ENCODE measurements at places on chromosomes 11 and 22.

DNA sequence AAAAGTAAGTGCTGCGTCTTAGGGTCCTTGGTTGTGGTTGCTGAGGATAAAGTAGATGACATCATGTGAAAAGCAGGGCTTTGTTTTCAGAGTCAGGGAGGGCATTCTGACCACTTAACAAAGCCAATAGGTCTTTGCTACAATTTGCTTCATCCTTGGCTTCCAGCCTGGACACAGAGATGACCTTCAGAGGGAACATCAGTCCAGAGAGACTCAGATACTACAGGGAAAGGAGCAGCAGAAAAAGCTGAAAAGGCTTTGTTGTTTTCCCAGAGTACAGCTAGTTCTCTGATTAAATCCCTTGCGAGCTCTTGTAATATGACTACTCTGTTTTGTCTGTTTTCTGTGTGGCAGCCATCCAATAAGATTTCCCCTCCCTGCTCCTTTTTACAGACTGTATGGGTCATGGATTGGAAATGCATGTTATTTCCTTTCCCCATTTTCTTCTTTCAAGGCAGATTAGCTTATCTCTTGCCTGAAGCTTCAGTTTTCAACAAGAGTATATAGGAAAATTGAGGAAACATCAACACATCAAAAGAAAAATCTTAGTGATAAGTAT lies 31.9 kb downstream of the ATG13 start:
- peak; percentile 97 for DNase-seq

GRCh38 chr22:22076361-22076760 lies 93.8 kb upstream of the TOP3B start:
- no peak for DNase-seq

- peak; percentile 14 for DNase-seq
Measured at GRCh38 chr22:20238536-20238900, 29.6 kb downstream of the RTN4R start.

DNA sequence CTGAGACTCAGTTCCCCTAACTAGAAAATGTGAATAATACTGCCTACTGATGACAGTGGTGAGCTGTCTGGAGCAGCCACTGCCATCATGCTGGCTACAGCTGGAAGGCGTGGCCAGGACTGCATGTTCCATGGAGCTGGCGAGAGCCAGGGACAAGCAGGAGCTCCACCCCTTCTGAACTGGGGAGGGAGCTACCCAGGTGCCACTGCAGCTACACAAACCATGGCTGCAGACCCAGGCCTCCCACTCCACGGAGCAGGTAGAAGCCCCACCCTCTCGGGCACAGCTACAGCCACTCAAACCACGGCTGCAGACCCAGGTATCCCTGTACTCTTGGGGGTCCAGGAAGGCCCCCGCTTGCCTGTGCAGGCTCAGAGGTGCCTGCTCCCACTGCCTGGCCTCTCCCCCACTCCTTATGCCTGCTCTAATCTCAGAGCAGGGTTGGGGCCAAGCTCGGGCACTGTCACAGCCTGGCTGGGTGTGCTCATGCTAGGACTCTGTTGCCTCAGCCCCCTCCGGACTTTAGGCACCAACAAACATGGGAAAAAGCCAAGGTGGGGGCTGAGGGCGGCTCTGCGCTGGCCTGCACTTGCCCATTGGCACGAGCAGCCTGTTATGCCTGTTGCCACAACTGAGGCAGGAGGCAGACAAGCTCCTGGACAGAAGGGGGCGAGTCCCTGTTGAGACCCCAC lies 51.7 kb downstream of the RAB30 start:
- no peak for DNase-seq

DNA sequence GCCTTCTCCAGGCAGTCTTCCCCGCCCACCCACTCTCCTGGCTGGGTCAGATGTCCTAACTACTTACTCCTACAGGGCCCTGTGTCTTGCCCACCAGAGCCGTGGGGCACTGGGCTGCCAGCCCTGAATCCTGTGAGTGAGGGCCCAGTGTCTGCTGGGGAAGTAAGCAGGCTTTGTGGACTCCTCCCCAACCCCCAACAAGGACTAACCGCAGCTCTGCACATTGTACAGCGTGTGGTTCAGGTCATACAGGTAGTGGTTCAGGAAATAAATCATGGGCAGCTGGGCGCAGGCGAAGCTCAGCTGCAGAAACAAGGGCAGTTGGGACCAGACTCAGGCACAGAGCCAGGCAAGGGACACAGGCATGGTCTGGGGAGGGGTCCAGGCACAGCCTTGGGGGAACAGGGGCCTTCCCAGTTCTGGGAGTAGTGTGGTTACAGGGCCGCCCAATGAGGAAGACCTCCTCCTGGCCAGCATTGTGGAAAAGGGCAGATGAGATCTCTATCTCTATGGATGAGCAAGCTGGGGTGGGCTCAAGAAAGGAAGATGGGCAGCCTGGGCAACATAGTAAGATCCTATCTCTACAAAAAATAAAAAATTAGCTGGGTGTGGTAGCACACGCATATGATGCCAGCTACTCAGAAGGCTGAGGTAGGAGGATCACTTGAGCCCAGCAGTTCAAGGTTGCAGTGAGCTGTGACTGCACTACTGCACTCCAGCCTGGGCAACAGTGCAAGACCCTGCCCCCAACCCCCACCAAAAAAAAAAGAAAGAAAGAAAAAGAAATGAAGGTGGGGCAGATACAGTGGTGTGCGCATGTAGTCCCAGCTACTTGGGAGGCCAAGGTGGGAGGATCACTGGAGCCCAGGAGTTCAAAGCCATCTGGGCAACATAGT lies 5.5 kb downstream of the UNC93B1 start:
- DNase-seq = no peak

GRCh38 chr11:124829986-124830385 lies 29.8 kb upstream of the MSANTD2 start:
- no peak for DNase-seq

DNA sequence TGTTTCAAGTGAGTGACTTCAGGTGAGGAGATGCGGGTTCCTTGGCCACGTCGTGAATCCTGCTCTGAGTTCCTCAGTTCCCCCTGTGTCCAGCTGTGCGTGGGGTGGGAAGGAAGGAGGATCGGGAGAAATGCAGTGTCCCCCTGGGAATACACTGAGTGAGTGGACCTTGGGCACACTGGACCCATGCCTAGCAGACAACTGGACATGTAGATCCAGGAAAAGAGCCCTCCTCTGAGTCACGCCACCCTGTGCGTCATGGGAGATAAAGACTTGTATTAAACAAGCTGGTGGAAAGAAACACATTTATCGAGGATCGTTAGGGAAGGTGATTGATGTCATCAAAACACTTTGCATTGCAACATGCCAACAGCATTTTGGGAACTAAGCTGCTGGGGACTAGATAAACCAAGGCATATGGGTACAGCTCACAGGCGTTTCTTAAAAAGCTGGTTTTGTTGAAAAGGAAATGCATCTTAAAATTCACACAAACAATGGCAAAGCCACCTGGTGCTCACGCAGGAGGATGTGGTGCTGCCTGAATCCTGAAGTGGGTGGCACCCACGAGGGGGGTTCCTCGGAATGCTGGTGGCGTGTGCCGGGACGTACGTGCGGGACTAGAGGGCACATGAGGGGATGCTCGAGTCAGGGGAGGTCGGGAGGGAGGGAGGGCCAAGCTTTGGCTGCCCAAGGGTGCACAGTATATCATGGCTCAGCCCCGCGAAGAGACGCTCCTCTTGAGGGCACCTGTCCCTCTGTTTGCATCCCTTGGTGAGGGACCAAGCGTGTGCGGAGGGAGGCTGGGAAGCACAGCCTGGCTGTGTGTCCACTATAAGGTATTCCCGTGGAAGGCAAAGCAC lies 303.5 kb downstream of the TBC1D22A start:
- no peak for DNase-seq

GRCh38 chr11:127803755-127804154 lies 783.6 kb downstream of the ETS1 start:
- DNase-seq = no peak

DNA sequence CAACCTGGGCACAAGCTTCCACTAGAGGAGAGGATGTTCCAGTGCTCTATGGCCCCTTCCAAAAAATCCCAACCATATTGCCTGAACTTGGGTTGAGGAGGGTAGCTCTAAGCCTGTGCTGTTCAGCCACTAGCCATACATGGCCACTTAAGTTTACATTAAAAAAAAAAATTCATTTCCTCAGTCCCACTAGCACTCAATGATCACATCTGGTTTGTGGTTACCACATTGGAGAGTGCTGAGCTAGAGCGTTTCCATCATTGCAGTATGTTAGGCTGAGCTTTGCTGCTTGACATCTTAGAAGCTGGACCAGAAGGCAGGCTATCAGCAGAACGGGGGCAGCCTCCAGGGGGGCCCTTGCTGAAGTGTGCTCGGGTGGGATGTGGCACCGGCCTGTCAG lies 43.5 kb upstream of the CYP2D6 start:
- no peak for DNase-seq
